ENCODE measurements at places on chromosomes 13 and 19. TPM values are rescaled to one million over a fixed set of nuclear protein-coding genes. Genes with fewer than 3 reads are reported as not detected.

DKKL1 gene
- not detected for total RNA-seq

IZUMO4 gene
- total RNA-seq, result 4.2 TPM

USHBP1 gene
- total RNA-seq, result 43.3 TPM

EFNB2 gene
- total RNA-seq, result 47.3 TPM

LAIR1 gene
- 24.3 TPM for total RNA-seq

SIGLEC5 gene
- total RNA-seq, result not detected

CCDC70 gene
- total RNA-seq, result not detected

ACP5 gene
- 44.7 TPM for total RNA-seq

KIR2DL3 gene
- not detected for total RNA-seq

ZNF729 gene
- total RNA-seq, result not detected

MISP3 gene
- not detected for total RNA-seq

LILRA1 gene
- 2.5 TPM for total RNA-seq

LHB gene
- total RNA-seq, result not detected

INSL3 gene
- total RNA-seq, result not detected

SHISA7 gene
- not detected for total RNA-seq

C2CD4C gene
- 0.19 TPM for total RNA-seq

FGF21 gene
- not detected for total RNA-seq

FAM216B gene
- 0.12 TPM for total RNA-seq

KIR3DL1 gene
- total RNA-seq, result not detected

IGFL3 gene
- not detected for total RNA-seq

MICOS13 gene
- 24.4 TPM for total RNA-seq

MBD3L2 gene
- not detected for total RNA-seq

TICAM1 gene
- 8.5 TPM for total RNA-seq

HSD17B14 gene
- 13.0 TPM for total RNA-seq

CD177 gene
- total RNA-seq, result 2.7 TPM

MAST1 gene
- not detected for total RNA-seq

All from omental fat pad (tissue), 4 donors.